NT2/D1 (cell line): ENCODE measurements at places on chromosomes 1 and 21.

DNA sequence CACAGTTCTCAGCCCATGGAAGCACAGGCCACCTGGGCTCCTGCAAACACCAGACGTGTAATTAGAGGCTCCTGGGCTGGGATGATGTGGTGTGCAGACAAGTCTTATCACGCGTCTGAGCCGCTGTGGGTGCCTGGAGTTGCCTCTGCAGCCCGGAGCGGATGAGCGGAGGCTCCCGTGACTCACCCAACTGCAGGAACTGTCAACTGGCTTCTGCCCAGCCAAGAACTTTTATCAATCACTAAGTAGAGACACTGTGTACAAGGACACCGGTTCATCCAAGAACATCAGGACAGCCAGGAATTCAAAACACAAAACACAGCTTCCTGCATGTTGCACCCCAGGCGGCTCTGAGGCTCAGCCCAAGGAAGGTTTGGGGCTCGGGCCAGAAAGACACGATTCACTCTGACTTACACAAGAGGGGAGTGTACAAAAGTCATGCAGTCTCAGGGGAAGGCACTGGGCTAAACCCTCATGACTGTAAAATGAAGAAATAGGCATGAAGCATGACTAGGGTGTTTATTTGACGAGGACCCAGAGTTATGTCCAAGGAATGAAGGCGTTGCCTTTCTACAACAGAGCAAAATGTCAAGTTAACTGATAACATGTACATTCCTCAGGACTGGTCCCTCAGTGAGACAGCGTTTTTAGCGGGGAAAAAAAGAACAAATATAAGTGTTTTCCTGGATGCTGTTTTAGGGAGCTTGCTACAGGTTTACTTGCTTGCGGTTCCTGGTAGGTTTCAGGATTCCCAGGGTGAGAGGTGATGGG lies 21.1 kb downstream of the ERRFI1 start:
- no peak for DNase-seq

DNA sequence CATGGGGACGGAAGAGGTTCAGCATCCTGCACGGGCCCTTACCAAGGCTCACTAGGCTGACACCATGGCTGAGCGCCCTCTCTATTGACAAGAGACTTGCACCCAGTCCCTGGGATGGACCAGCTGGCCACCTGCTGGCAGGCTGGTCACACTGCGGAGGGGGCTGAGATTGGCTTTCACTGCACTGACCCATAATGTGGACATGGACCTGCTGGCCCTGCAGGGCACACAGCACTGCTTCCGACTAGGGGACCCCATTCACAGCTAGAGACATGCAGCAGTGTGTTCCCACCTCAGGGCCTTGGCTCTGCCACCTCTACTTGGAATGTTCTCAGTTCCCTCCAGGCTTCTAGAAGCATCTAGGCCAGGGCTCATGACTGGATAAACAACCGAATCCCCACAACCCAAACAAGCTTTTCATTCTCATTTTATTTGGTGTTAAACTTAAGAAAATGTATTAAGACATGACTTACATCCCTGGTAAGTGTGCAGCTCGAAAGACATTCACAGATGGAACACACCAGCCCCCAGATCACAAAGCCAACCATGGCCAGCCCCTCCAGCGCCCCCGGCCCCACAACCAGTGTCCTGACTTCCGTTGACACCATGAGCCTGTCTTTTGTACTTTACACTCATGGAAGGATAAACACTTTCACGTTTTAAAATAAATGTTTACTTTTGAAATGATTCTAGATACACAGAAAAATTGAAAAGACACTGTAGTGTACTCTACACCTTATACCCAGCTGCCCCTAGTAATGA lies 9.3 kb upstream of the SRARP start:
- DNase-seq, result no peak

DNA sequence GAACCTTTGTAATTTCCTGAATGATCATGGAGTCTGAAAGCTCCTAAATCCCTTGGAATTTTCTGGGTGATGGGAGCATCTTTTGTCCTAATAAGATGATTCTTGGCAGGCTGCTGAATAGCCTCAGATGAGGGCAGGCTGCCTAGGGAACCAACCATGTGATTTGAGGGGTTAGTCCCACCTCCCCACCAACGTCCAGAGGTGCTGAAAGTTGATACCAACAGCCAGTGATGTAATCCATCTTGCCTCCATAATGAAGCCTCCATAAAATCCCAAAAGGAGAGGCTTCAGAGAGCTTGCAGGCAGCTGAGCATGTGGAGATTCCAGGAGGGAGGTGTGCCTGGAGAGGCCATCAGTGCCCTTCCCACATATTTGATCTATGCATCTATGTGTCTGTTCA lies 43.7 kb downstream of the GTF2B start:
- peak; percentile 16 for DNase-seq

GRCh38 chr1:62144238-62144831 lies 50.3 kb upstream of the L1TD1 start:
- peak; percentile 72 for DNase-seq

DNA sequence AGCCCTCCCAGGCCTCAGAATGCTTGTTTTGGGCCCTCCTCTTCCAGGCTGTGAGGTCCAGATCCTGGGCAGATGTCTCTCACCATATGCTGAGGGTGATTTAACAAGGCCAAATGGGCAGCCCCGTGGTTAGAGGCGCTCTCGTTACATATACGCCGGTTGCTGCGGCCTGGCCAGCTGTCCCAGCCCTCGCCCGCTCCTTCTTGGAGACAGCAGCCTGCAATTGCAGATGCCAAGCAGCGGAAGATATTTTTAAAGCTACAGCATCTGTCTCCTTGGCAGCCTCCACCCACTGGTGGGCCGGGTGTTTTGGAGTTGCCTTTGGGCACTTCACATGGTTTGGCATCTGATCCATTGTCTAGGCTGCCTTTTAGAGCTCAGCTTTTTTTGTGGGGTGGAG lies 178.8 kb upstream of the NFIA start:
- DNase-seq, result no peak

DNA sequence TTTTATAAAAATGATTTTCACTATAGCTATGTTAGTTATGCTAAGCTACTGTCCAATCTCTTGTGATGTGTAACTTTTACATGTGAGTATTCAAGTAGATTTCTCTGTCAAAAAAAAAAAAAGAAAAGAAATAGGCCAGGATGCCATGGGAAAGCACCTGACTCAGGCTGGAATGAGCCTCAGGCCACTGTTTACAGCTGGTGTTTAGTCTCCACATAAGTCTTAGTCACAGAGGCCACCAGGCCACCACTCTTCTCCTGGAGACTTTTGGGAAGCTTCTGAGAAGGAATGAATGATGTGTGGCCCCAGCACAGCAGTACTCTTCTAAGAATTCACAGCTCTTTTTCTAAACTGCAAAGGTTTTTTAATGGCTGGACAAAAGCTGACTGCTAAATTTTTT lies 48.9 kb downstream of the CHML start:
- DNase-seq, result peak; percentile 23

DNA sequence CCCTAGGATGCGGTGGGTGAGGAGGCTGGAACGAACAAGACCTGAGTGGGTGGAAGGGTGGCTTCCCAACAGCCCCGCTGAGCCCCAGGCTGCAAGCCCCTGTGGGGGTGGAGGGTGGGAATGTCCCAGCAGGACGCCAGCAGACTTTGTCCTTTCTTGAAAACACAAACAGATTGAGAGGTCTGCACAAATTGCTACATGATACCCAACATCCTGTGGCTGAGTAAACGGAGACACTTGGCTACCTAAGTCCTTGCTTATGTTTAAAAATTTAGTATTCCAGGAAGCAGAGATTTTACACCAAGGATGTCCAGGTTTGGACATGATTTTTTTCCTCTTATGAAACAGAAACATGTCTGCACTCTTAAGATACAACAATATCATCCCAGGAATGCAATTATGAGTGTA lies 11.8 kb upstream of the F3 start:
- DNase-seq, result no peak

DNA sequence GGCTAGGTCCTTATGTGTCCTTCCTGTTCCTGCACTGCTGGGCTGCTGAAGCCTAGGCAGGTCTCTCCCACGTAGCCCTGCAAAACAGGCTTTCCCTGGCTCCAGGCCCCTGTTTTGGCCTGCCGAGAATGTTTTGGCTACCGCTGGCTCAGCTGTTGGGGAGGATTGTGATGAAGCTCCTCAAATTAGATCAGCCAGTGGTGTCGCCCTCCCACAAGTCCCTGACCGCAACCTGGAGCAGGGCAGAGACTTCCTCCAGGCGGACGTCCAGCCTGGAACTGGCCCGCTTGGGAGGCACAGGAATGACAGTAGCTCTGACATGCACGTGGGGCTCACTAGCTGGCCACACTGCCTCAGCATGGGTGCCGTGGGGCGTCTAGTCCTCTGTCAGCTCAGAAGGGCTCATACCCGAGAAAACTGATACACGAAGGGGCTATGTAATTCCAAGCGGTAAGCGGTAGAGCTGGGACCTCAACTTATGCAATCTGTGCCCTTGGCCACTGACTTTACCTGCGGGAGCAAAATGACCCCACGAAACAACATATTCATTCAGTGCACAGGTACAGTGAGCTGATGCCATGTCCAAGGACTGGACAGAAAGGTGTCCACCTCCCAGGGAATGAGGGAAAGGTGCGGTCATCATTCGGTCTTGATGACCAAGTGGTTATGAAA lies 26.6 kb downstream of the DHRS3 start:
- DNase-seq, result no peak

DNA sequence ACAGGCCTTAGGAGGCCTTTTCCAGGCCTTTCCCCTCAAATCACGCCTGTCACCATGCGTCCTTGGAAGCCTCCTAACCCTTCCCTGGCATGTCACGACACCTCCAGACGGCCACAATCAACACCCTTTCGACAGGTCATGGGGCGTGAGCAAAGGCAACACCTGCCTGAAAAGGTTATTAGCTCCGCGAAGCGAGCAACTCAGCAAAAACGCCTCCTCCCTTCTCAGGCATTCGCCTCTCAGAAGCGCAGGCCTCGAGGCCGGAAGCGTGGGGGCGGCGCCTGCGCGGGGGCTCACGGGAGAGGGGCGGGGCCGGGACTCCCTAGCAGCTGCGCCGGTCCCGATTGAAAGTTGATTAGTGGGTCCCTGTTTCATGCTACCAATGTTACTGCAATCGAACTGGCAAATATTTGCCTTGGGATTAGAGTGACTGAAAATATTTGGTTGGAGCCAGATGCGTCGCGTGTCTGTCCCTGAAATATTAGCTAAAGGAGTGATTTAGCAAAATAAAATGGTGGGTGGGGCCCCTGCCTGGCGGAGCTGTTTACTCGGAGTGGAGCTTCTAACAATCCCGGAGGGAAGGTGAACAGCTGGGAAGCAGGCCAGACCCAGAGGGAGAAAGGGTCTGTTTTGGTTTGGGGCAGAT lies 44.9 kb downstream of the GFI1 start:
- DNase-seq, result no peak

DNA sequence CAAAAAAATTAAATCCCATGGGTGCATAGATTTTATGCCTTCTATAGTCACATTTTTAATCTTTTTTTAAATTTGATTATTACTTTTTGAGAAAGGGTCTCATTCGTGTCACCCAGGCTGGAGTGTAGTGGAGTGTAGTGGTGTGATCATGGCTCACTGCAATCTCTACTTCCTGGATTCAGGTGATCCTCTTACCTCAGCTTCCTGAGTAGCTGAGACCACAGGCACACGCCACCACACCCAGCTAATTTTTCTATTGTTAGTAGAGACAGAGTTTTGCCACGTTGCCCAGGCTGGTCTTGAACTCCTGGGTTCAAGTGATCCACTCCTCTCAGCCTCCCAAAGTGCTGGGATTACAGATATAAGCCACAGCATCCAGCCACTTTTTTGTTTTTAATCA lies 10.4 kb downstream of the CBR3 start:
- no peak for DNase-seq

DNA sequence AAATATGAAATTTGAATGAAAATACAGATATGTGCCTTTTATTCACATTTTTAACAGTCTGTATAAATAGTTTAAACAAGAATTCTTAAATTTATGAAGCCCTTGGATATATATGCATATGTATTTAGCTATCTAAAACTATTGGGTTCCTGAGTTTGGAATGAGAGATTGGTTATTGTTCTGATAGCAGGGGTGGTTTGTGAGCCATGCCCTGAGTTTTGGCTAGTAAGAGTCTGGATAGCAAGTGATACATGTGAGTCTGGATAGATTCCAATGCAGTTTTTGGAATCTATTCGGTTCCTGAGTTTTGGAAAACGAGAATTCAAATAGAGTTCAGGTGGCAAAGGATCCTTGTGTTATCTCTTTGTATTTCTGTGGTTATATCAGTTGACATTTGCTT lies 2.8 kb downstream of the MAN1A2 start:
- no peak for DNase-seq

DNA sequence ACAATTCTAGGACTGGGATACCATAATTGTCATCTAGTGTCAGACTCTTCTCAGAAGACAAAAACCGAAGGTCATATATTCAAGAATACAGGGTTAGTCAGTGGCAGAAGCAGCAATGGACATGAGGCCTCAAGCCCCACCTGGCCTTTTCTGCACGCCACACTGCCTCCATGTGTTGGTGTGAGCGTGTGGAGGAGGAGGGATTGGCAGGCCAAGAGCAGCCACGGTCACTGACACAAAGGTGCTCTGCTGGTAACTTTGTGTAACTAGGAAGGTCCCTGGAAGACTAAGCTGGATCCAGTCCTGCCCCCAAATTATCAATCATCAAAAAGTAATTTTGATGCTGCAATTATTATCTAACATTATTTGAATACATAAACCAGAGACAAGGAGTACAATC lies 34.9 kb downstream of the HSF2BP start:
- no peak for DNase-seq

DNA sequence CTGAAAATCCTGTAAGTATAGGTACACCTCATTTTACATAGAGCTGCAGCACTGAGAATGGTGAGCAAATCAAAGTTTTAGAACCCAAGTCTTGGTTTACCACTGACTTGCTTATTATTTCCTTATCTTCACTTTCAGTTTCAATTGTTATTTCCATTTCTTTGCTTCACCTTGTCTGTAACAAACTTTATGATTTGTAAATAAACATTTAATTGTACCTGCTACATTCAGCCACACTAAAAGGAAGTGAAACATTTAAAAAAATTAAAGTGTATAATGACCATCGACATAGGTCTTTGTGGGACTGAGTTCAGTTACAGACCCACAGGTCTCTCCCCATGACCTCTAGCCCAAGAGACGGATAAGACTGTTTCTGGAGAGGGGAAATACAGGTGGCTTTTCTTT lies 34.4 kb downstream of the LGR6 start:
- no peak for DNase-seq

GRCh38 chr1:244157731-244158438 lies 106.8 kb downstream of the ZBTB18 start:
- DNase-seq, result no peak

GRCh38 chr1:18794561-18794960 lies 64.9 kb downstream of the TAS1R2 start:
- DNase-seq, result peak; percentile 48

- no peak for DNase-seq
Observed at GRCh38 chr1:172812118-172812517, 153.2 kb downstream of the FASLG start.

DNA sequence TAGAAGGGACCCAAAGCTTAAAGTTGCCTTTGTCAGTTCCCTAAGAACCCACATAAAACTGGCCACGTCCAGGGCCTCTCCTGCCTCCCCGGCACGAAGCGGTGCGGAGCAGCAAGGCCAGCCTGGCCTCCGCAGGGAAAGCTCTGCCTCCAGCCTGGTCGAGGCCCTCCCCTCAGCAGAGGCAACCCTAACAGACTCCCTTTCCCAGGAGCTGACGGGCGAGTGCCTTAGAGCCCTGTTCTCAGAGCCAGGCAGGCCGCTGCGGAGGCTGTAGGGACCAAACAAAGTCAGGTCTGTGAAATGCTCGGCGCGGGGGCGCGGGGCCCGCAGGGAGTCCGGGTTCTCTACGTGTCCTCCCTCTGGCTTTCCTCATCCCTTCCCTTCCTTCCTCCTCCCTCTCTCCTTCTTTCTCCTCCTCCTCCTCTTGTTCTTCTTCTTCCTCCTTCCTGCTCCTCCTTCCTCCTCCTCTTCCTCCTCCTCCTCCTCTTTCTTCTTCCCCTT lies 40.7 kb downstream of the RIPK4 start:
- DNase-seq, result no peak
